Liver (tissue), 10 donors: ENCODE measurements at places on chromosomes 3 and 15.

DNA sequence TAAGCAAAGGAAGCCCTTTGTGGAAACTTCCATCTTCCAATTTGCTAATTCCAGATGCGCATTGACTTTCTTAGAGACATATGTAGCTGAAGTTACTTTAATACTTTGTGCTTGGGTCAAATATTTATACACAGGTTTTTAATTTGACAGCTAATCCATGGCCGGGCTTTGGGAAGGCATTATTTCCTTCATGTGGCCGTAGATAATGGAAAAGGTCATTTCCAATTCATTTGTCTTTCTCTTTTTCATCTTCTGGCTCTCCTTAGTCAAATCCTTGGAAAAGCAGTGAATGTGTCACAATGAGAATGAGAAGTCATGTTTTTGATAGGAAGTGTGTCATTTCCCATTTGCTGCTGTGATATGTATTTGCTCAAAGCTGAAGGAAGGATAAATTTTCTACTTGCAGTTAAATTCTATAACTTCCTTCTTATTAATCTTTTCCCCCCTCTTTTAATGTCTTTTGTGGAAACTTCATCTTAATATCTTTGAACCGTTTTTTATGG is 323.3 kb downstream of the CLSTN2 start:
- DNase-seq = no peak

GRCh38 chr3:72299823-72300222 is 514.9 kb upstream of the PROK2 start:
- DNase-seq = no peak

DNA sequence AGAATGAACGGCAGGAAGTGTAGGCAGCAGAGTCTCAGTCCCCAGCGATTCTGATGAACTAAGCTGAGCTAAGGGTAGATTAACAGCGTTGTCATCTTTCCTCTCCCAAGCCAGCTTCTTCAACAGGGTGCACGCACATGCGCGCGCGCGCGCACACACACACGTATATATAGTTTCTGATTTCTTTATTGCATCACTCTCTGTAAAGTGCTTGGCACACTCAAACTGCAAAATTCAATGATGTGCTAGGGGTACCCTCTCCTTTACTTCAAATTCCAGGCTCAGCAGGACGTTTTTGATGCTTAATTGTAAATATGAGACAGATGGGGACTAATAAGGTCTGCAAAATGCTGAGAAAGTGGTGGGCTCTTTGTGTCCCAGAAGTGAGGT is 26.1 kb upstream of the VPS8 start:
- no peak for DNase-seq

DNA sequence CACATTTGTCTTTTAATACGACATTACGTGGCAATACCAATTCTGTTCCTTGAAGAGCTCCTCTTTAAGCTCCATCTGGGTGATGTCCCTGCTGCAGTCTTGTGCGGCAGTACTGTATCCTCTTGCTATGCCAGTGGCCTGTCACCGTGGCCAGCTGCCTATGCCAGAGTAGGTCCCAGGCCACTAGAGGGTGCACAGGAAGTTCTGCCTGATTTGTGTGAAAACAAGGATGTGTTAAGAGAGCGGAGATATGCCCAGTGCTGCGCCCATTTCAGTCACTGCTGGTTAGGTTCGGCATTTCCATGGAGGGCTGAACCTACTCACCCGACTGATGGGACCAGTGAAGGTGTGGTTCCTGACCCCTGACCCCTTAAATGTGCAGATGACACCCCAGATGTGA is 25.2 kb downstream of the NIPA1 start:
- DNase-seq = peak; percentile 37

DNA sequence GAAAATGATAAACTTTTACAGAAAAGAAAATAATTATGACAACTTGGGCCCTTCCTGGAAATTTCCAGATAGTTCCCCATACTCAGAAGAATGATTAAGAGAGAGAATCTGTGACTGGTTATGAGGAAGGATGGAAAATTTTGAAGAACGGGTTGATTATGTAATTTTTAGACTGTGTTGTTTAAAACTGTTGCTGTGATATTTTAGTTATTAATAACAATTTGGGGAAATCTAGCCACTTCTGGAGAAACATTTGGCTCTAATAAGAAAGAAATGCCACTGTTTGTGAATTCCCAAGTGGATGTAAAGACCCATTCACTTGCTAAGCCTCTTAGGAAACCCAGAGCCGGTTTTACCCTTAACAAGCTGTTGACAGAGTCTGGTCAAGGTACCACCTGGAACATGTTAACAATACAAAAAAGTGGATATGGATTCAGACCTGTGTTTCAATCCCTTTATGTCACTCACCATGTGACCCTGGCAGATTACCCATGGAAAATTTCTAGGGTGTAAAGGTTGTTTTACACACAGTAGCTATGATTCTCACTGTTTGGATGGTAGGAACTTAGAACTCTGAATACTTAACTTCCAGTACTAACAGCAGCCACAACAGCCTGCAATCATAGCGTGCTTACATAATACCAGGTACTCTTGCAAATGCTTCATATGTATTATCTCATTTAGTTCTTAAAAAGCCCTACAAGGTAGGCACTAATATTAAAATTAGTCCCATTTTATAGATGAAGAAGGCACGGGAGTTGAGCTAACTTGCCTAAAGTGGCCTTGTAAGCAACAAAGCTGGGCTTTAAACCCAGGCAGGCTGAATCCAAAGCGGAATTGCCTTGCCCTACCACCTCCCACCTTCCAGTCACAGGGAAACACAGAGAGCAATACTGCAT is 32.0 kb downstream of the ZBTB38 start:
- no peak for DNase-seq

- DNase-seq = no peak
Measured at GRCh38 chr15:31338879-31339557, 12.4 kb downstream of the KLF13 start.

GRCh38 chr15:79035111-79035601 is 55.4 kb downstream of the RASGRF1 start:
- no peak for DNase-seq

DNA sequence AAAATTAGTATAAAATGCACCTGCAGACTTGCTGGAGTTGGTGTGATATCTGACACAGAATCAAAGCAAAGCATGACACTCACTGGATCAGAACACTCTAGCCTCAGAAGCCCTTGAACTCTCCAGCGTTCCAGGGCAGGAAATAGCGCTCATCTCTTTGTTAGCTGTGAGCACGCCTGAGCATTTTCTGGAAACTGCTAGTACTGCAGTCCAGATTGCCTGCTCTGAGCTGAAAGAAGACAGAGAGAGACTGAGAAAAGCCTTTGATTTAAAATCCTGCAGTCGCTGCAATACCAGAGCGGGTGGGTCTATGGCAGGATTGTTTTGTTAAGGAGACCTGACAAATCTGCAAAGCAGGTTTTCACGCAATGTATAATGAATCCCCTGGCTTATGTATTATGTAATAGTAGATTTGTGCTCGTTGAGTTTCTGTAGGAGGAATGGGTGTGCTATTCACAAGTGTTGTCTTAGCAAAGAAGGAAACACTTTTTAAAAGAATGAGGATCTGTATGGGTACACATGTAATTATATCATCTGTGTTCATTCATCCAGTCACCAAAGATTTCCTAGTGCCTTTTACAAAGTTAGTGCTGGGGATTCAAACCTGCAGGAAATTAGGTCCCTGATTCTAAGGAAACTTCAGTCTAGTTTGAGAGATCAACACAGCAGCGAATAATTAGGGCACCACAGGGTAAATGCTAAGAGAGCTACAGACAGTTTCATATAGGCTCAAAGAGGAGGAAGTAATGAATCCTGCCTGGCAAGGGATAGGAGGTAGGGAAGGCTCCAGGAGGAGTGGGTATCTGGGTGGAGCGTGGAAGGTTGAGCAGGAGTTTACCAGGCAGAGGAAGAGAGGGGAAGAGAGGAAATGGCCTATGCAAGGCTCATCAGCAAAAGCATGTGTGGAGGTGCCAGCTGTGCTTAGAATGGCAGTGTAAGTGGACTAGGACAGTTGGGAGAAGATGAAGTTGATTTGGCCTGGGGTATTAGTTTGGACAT is 26.1 kb upstream of the MGLL start:
- no peak for DNase-seq

DNA sequence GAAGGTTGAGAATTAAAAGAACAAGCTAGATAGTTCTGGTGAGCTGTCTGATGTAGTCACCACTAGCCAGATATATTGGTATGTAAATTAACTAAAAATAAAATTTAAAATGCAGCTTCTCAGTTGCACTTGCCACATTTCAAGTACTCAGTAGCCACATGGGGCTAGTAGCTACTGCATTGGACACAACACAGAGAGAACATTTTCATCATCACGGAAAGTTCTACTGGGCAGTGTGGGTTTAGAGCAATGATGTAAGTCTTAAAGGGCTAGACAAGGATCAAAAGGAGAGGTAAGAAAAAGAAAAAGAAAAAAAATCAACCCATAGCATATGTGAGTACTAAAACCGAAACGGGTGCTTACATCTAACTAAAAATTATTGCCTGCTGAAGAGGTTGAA is 282.4 kb upstream of the LRRFIP2 start:
- no peak for DNase-seq

DNA sequence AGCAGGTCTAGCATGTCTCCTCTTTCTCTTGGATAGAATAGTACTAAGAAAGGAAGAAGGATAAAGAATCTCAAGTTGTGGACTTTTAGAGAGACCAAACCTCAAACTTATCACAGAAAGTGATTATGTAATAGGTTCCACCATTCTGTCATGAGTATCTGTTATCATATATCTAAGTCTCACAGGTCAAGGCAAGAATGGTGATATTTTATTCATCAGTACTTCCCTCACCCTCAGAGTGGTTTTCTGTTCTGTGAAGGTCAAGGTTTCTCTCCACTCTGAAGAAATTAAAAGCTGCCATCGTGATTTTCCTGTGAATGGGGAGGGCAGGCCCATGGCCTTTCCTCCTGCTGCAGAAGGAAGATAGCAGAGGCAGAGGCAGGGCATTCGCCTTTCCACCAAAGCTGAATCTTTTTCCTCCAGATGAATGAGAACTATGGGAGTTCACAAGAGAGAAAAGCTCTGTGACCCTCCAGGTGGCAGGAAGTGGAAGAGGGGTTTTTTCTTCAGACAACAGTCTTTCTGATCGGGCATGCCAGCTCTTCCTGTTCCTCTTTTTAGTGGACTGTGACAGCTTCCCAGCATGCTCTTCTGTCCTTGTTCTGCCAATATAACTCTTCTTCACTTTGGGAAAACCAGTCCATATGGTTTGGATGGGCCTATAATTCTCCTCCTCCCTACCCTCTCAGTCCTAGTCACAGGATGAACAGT is 37.1 kb upstream of the CCK start:
- no peak for DNase-seq

DNA sequence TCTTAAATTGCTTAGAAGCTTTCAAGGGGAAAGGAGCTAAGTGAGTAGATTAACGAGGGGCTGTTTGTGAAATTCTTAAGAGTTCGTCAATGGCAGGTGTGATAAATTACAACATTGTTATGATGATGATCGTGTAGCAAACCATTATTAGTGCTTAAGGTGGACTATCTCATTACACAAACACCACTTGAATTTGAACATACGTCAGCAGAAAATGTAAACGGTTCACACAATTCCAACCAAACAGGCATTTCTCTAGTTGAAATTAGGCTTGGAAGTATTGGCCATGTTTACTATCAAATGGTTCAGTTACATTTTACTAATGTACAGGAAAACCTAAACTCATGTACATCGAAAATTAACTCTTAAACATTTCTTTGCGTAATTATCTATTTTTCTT is 102.8 kb downstream of the PYDC2 start:
- no peak for DNase-seq

GRCh38 chr15:91338766-91339165 is 238.7 kb downstream of the SV2B start:
- no peak for DNase-seq
